ENCODE measurements at places on chromosomes 5 and 9.

- peak; percentile 41 for DNase-seq
Measured at GRCh38 chr5:140042393-140042642, 781 bp downstream of the NRG2 start.

GRCh38 chr5:22539762-22540161, 313.4 kb downstream of the CDH12 start:
- DNase-seq = no peak

- DNase-seq = peak; percentile 60
Measured at GRCh38 chr5:68962757-68963484, 130.9 kb upstream of the SLC30A5 start.

- DNase-seq = no peak
Measured at GRCh38 chr5:61878471-61878870, 427.5 kb upstream of the KIF2A start.

DNA sequence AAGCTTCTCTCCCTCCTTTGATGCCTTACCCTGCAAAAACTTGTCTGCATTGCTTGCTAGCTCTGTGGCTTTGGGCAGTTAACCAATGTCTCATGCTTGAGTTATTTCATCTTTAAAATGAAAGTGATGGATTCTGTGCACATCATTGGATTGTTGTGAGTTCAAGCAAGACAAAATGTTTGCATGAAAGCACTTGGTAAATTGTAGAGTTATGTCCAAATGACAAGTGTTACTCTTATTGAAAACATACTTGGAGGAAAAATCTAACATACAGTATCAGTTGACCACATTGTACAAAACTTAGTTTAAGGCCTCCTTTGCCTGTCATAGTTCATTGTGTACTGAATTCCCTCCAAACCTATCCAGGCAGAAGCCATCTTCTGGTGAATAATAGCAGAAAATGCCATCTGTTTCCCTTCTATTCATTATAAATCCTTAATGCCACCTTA, 30.0 kb downstream of the TGFBR1 start:
- no peak for DNase-seq

- DNase-seq = no peak
Measured at GRCh38 chr9:34797367-34797766, 87.4 kb upstream of the CCL21 start.

- no peak for DNase-seq
Measured at GRCh38 chr9:95719354-95719753, 156.1 kb upstream of the ERCC6L2 start.

DNA sequence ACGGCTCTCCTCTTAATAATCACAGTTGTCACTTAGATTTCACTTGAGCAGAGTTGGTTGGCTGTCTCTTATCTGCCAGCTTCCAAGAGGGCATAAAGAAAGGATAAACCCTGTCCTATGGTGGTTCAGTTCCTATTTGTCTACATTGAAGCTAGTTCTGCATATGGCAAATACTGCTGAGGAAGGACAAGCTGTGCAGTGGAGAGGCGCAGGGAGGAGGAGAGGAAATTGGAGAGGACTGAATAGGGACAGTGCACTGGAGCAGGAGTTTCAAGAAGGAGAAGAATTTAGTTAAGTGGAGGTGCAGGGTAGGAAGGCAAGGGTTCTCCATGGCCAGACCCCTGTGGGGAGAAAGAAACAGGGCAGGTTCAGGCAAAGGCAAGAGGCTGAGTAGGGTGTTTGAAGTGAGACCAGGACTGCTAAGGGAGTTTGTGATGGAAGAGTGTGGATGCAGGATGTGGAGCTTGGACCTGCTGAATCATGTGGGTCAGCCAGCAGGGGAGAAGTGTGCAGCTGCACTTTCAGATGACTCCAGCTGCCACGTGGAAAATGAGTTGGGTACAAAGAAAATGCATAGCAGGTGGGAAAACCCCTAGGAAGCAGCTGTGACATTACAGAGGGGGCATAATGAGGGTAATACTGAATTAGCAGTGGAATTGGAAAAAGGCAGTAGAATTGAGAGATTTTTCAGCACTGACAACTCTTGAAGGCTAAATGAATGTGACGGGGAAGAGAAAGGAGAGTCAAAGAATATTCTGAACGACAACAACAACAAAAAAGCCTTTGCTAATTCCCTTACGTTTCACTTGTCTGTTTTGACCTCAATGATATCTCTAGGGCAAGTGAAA, 66.8 kb downstream of the MAMDC2 start:
- peak; percentile 66 for DNase-seq

DNA sequence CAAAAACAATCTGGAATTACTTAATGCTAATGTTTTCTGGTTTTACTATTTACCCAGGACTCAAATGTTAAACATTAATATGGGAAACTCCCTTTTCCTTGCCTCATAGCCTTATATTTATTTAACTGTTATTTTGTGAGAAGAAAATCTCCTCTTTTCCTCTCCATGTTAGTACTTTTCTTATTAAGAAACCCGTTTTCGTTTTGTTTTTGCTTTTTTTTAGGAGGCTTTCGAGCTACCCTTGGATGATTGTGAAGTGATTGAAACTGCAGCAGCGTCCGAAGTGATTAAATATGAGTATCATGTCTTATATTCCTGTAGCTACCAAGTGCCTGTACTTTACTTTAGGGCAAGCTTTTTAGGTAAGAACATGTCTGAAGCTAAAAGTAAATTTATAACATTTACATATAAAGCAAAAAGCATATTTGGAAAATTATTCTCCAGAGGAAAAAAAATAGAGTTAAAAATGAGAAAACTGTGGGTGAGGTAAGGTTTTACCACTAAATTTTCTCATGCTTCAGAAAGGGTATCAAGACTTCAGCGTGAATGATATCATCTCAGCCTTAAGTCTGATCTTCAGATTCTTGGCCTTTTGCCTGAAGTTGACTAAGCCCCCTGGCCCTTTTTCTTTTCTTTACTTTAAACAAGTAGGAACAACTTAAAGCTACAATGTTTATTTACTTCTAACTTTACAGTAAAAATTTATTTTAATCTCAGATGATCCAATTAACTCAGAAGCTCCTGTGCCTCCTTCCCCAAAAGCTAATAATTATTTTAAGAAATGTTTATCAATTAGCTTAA, 113.8 kb downstream of the RPS23 start:
- peak; percentile 68 for DNase-seq

GRCh38 chr9:126494264-126494663, 119.5 kb upstream of the LMX1B start:
- DNase-seq = no peak

- DNase-seq = peak; percentile 80
Measured at GRCh38 chr5:138449501-138450239, 10.8 kb downstream of the REEP2 start.

DNA sequence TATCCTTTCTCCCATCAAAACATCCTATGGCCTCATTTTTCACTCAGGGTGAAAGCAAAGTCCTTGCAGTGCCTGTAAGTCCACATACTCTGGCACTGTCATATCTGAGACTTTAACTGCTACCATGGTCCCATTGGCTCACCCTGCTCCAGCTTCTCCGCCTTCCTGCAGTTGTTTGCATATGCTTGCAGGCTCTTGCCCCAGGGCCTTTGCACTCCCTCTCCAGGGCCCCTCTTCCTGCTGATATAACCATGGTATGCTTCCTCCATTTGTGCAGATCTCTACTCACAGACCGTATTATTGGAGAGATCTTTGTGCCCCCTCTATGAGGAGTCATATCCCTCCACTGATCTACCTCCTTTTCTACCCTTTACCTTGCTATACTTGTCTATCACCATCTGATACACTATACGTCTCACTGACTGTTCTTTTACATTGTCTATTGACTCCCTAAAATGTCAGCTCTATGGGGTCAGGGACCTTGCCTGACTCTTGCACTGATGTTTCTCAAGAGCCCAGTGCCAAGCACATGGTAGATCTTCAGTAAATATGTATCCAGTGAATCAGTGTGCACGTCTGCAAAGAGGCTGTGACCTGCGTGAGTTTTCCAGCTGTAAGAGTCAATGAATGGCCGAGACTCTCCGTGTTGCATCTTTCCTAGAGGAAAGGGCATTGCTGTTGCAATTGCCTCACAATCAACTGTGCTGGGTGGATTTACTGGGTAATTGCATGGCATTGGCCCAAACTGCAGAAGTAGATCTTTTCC, 81.7 kb upstream of the CPEB4 start:
- no peak for DNase-seq

- DNase-seq = no peak
Measured at GRCh38 chr9:76629205-76629990, 134.8 kb upstream of the PCA3 start.

DNA sequence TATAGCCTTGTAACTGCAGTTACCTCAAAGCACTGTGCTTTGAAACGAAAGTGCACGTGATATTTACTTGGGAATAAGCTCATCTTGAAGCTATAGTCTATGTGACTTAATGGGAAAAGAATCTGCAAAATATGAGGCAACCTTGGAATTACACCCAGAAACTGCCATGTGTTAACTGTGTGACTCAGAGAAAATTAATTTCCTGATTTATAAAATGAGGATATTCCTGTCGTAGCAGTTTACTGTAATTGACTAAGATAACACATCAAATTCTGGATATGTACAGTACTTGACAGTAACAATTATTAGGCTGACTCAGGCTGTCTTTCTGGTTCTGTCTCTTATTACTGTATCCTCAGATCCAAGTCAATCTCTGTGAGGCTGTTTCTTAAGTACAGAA, 1079.9 kb upstream of the ACO1 start:
- peak; percentile 95 for DNase-seq

- no peak for DNase-seq
Measured at GRCh38 chr5:116577064-116577788, 2.6 kb upstream of the SEMA6A start.

GRCh38 chr5:86838083-86838482, 220.3 kb downstream of the COX7C start:
- no peak for DNase-seq

DNA sequence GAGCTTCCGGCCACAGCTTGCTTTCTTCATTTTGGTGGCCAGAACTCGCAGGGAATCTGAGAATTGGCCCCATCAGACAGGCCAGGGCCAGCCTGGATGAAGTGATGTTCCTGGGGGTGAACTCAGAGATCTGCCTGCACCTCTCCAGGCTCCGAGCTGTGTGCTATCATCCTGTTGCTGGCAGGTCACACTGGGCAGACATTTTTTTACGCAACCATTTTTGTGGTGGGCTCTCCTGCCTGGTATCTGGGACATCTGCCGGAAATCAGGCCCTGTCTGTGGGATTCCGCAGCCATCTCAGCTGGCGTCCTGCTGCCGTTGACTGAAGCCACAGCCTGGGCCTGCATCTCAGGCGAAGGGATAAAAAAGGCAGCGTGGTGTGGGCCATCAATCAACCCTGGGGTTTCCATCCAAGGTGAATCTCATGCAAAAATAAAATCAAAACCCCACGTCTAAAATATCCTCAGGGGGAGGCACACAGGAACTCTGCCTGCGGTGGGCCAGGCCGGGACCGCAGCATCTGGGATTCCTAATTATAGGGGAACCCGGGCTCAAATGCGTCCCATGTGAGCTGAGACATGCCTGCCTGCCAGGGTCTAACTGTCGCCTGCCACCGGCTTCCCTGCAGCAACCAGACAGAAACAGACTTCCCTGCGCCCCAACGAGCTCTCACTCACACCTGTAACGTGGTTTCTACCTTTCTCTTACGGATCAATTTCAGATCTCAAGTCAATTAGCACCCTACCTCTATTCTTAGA, 174.3 kb downstream of the SYK start:
- no peak for DNase-seq

- DNase-seq = no peak
Measured at GRCh38 chr9:27426511-27427271, 97.4 kb upstream of the IFNK start.

DNA sequence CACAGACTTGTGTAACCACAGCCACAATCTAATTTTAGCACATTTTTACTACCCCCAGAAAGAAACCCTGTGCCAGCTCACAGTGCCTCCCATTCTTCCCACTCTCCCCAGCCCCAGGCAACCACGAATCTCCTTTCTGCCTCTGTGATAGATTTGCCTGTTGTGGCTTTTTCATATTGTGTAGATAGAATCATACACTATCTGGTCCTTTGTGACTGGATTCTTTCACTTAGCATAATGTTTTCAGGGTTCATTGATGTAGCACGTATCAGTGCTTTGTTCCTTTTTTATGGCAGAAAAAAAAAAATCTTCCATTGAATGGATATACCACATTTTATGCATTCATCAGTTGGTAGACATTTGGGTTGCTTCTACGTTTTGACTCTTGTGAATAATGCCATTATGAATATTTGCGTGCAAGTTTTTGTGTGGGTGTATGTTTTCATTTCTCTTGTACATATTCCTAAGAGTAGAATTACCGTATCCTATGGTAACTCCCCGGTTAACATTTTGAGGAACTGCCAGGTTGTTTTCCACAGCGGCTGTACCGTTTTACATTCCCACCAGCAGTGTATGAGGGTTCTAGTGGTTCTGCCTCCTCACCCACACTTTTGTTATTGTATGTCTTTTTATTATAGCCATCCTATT, 64.5 kb downstream of the RCL1 start:
- DNase-seq = no peak

- peak; percentile 43 for DNase-seq
Measured at GRCh38 chr5:53008751-53009150, 19.6 kb downstream of the ITGA2 start.

GRCh38 chr5:58523956-58524355, 32.7 kb downstream of the GAPT start:
- no peak for DNase-seq

GRCh38 chr9:78437296-78437695, 140.4 kb downstream of the PSAT1 start:
- DNase-seq = no peak

DNA sequence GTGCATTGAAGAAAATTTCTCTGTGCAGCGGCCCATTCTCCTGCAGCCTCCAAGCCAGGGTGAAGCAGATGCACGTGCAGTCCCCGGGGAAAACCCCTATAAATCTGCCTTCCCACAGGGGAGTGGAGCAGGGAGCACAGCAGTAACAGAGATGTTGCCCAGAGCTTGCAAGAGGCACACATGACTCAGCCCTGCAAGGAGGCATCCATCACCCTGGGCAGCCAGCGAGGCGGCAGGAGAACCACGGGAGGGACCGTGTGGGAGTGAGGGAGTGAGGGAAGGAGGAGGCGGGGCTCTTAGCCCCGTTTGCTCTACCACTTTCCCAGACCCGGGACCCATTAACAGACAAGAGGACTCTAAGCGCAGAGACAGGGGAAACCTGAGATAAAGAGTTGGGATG, 96.2 kb upstream of the ARAP3 start:
- no peak for DNase-seq

DNA sequence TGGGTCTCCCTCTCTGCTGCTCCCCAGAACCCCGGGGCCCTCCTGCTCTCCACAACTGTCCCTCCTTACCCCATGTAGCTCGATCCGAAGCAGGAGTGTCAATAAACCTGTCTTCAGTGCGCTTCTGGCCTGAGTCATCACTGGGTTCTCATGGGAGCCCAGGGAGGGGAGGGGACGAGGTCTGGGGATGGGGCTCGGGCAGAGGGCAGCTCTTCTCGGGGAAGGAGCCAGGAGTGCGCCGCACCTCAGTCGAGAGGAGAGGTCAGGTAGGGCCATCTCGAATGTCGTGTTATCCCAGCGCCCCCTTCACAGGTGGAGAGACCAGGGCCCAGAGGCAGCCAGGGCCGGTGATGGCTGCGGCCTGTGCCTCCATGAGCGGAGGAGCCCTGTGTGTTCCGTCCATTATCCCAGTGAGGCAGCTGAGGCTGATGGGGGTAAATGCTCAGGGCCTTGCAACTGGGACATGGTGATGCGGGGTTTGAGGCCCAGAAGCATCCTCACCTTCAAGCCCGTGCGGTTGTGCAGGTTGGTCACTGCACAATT, 52.1 kb downstream of the LRSAM1 start:
- no peak for DNase-seq

Data from endothelial cell of umbilical vein (primary cell).